Ovary (tissue), 10 donors: ENCODE measurements at places on chromosomes 12 and 14. TPM values are rescaled to one million over a fixed set of nuclear protein-coding genes. Genes with fewer than 3 reads are reported as not detected.

DNA sequence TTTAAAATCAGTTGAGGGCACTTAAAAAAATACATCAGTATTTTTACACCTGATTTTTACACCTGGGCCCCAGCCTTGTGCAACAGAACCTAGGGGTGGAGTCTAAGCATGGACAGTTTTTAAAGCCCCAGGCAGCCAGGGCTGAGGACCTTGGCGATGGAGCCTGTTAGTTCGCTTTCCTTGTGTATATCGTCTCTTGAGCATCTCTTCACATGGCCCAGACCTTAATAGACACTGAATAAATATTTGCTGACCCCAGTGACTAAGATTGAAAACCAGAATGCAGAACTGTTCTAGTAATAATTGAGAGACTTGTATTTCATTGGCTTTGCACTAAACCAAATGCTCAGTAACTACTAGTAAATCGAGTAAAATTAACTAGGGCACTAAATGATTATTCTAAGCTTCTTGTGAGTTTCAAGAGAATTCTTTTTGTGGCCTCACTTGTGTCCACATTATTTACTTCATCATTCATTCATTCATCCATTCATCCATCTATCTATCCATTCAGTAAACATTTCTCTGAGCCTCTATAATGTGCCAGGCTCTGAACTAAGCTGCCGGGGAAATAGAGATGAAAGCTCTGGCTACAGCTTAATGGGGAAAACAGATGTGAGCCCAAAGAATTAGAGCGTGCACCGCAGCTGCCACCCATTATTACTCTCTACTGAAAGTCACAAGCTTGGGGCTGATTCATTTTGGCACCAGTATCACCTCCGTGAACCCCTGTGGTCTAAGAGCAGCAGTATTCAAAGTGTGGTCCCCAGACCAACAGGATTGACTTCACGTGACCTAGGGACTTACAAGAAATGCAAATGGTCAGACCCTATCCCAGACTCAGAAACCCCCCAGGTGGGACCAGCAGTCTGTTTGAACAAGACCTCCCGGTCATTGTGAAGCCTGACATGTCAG, 30.7 kb upstream of the BCL7A start:
- DNase-seq: no peak

- no peak for DNase-seq
Observed at GRCh38 chr12:106289196-106289681, 13.3 kb upstream of the TCP11L2 start.

- no peak for DNase-seq
Observed at GRCh38 chr14:64349741-64350490, 38.2 kb upstream of the MTHFD1 start.

Gene SRRM4
- total RNA-seq: not detected

Gene CLECL1
- not detected for total RNA-seq

DNA sequence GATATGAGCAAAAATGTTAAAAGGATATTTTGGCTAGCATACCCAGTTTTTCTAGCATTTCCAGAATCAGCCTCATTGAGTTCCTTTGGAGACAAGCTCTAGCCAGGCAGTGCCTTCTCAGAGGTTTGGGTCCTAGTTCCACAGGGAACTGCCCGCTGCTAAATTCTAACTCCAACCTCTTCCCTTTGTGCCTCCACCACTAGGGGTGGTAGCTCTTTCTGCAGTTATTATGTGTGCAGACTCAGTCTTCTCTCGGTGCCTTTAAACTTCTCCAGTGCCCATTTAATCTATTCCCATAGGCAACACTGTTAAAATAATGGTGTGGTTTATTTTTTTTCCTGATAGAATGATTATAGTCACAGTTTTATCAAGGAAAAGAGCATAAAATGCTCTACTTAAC, 21.5 kb upstream of the SLC25A3 start:
- DNase-seq: no peak

- no peak for DNase-seq
Observed at GRCh38 chr14:52873065-52873464, 77.8 kb downstream of the FERMT2 start.

Gene CEBPE
- total RNA-seq: not detected

Gene SLC5A8
- total RNA-seq: 0.80 TPM

DNA sequence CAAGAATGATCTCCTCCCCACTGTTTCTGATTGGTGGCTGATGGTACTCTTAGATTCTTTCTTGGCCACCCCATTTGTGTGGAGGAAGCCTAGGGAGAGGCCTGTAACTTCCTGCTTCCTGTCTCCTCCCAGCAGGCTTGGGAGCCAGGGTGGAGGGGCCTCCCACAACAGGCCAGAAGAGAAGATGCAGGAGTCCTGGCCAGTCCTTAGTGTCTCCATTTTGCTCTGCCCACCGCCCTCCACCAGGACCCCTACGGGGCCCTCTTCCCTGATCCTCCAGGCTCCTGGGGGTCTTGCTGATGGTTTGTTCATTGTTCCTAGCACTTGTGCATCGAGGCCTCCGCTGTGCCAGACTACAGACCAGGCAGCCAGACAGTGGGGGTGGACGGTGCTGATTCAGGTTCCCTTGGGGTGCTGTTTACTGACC, 6.8 kb downstream of the TSPAN9 start:
- no peak for DNase-seq
